Mucosa of descending colon (tissue), 3 donors: ENCODE measurements at places on chromosomes 4 and X. TPM values are rescaled to one million over a fixed set of nuclear protein-coding genes. Genes with fewer than 3 reads are reported as not detected.

Gene TRPC3
- total RNA-seq: 1.0 TPM

DNA sequence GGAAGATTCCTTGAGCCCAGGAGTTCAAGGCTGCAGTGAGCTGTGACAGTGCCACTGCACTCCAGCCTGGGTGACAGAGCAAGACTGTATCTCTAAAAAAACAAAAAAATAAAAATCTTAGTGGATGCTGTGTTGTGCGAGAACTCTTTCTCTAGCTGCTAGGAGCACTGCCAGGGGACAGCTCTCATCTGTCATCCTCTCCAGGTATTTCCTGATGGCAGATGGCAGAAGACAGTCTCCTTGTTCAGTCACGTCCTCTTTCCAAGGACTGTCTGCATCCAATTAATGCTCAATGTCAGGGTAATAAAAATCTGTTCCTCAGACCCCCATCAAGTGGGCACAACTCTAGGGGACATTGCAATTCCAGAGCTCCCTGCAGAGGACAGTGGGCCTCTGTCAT, 29.2 kb downstream of the PPM1K start:
- no peak for DNase-seq

GRCh38 chr4:55768291-55768690, 51.3 kb upstream of the EXOC1L start:
- DNase-seq: no peak

- no peak for DNase-seq
These were observed 16.9 kb downstream of the CTAG1B start for GRCh38 chrX:154602226-154602625.

Gene SGMS2
- 37.5 TPM for total RNA-seq

Gene MEPE
- not detected for total RNA-seq

Gene SPARCL1
- total RNA-seq: 544 TPM

- DNase-seq: no peak
These were observed 74.5 kb downstream of the HHIP start for GRCh38 chr4:144720491-144720890.

Gene AMOT
- 26.2 TPM for total RNA-seq

Gene RNF212
- total RNA-seq: 2.3 TPM

Gene FAM236C
- total RNA-seq: not detected

DNA sequence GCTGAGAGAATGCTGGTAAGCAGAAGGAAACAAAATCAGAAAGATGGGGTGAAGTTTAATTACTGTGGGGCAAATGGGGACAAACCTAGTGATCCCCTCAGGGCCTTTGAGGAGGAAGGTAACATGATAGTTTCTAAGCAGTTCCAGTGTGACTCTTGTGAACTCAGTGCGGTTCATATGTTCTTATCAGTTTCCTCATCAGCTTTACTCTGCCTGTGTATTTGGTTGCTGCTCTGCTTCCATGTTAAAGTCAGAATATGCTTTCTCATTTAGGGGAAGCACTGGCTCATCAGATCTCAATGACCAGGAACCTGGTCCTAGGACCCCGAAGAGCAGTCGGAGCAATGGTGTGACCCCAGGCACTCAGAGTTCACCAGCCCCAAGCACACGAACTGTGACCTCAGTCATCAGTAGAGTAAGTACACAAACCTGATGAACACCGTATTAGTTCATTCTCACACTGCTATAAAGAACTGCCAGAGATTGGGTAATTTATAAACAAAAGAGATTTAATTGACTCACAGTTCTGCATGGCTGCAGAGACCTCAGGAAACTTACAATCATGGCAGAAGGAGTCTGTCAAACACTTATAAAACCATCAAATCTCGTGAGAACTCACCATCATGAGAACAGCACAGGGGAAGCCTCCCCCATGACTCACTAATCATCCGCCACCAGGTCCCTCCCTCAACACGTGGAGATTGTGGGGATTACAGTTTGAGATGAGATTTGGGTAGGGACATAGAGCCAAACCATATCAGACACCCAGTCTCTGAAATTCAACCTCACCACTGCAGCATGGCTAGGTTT, 83.0 kb downstream of the SYTL5 start:
- no peak for DNase-seq

- DNase-seq: no peak
These were observed 73.2 kb downstream of the ARHGAP24 start for GRCh38 chr4:85548116-85548515.

Gene REPS2
- total RNA-seq: 17.2 TPM

Gene PDS5A
- total RNA-seq: 53.4 TPM

DNA sequence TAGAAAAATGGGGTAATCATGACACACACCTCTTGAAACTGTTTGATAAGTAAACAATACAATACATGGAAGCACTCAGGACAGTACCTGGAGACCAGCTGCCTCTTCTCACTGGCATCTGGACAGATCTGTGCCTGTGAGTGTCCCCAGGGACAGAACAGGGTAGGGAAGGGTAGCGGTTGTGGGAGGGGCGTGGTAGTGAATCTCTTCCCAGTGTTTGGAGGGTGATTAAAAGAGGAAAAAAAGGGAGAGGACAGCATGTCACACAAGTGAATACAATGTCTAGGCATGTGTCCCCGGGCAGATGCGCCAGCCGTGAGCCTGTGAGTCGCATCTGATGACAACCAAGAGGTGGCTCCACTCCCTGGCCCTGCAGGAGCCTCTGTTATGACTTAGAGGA, 138.8 kb upstream of the MSX1 start:
- no peak for DNase-seq

DNA sequence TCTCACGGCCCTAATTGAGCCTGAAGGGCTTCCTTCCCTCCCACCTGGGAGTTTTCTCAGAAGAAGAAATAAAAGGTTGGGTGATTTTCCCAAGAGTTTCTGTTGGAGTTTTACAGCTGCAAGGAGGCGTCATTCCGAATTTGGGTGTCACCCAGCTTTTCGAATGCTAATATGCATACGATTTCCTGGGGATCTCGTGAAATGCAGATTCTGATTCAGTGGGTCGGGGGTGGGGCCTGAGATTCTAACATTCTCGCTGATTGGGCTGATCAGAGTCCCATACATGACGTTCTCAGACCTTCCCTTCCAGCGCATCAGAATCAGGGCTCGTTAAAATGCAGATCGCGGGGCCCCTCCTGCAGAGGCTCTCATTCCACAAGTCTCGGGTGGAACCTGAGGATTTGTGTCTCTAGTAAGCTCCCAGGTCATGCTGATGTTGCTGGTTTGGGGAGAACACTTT, 125.8 kb upstream of the STX18 start:
- DNase-seq: no peak

- DNase-seq: no peak
These were observed 69.8 kb downstream of the MTNR1A start for GRCh38 chr4:186485561-186486062.

Gene MAMLD1
- 4.5 TPM for total RNA-seq

Gene USP17L11
- not detected for total RNA-seq

DNA sequence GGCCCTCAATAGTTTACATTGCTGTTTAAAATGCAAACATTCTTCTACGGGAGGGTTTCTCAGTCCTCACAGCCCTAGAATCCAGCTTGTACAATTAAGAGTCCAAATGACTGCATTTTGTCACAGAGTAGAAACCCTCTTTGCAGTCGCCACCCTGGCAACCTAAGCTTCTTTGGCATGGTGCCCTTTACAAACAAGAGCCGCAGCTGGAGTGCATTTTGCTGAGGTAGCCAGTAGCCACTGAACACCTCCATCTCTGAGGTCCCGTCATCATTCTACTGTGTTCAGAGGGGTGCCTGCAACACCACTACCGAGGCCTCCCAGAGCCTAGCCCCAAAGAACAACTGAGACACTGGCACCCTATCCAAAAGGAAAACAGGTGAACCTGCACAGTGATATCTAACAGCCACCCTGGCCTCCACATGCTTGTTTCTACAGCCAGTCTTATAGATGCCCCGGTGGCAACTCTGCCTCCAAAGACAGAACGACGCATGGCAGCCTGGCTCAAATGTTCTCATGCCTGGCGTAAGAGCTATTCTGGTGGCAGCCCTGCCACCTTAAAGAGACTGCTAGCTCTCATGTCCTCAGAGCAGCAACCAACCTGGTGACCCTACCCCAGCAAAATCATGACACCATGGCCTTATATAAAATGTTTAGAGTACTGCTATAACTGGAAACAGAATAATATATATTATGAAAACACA, 801.9 kb downstream of the TECRL start:
- DNase-seq: no peak

Gene CXCL3
- total RNA-seq: 30.8 TPM

GRCh38 chrX:47846040-47846439, 9.3 kb downstream of the ZNF81 start:
- DNase-seq: no peak

Gene TMSB15C
- total RNA-seq: 0.87 TPM

Gene SLC2A9
- 8.9 TPM for total RNA-seq

GRCh38 chr4:38310446-38311043, 350.3 kb downstream of the PTTG2 start:
- DNase-seq: no peak

- DNase-seq: no peak
These were observed 43.3 kb upstream of the MBNL3 start for GRCh38 chrX:132532097-132532496.

Gene GAGE1
- not detected for total RNA-seq
